Endothelial cell (in vitro differentiated cells): ENCODE measurements at places on chromosomes 12 and 14.
A peak's percentile ranks its signal among the peaks of the same experiment; 100 is the strongest.

DNA sequence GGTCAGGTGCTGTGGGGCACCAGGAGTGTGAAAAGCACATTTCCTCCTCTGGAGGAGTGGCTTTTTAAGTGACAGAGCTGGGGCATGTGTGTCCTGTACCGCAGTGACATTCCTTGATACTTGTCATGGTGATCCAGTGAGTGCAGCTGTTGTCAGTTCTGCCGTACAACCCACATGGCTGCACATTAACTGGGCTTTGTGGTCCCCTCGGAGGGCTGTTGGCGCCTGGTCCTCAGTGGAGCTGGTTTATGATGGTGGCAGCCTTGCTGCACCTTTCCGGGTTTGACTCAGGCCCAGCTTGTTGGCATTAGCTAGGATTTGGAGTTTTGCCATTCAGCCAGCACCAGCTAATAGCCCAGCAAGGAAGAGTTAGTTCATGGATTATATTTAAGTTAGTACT lies 77.0 kb downstream of the SLC25A47 start:
- DNase-seq, result no peak

- peak; percentile 18 for DNase-seq
Observed at GRCh38 chr12:102480406-102480805, at the start of gene IGF1. Gene IGF1 (minus strand): TSS chr12:102480563. CDS start chr12:102480381, 182 bp downstream.

DNA sequence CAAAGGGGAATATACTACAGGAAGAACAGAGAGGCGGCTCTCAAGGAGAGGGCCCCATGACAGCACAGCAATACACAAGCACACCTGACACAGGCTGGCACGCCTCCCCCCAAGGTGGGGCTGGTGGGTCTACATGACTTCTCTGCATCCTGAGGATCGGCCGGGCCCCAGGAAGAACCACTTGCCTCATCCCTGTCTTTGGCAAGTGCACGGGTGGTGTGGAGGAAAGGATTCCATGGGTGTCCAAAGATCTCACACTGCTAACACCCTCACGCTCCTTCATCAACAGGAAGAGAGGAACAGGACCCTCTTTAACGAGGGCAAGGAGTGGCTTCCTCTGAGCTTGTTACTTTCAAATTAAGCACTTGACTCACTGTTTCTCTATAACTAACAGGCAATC lies 7.3 kb downstream of the VAMP1 start:
- no peak for DNase-seq

- no peak for DNase-seq
Observed at GRCh38 chr12:51913071-51914033, 6.0 kb downstream of the ACVRL1 start.

- no peak for DNase-seq
Observed at GRCh38 chr12:95626854-95627253, 75.6 kb upstream of the USP44 start.

GRCh38 chr14:33110737-33111443 lies 172.2 kb downstream of the NPAS3 start:
- DNase-seq, result no peak

DNA sequence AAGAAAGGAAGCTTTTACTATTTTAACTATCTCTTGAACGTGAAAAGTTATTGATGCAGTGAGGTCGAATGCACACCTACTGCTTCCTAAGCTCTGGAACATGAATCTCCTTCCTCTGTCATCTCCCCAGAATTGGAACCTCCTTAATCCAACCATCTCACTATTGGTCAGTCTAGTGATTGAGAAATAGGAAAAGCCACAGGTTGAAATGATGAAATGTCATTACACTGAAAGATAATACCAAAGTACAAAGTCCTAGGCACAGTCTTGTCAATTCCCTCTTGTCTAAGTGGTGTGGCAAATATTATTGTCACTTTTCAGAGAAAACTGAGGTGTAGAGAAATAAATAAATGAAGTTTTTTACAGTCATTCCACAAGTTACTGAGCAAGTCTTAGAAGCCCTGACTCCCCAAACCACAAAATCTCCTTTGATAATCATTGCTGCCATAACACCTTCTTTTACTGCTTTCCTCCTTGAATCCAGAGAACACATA lies 19.5 kb upstream of the HIGD1C start:
- DNase-seq, result no peak

DNA sequence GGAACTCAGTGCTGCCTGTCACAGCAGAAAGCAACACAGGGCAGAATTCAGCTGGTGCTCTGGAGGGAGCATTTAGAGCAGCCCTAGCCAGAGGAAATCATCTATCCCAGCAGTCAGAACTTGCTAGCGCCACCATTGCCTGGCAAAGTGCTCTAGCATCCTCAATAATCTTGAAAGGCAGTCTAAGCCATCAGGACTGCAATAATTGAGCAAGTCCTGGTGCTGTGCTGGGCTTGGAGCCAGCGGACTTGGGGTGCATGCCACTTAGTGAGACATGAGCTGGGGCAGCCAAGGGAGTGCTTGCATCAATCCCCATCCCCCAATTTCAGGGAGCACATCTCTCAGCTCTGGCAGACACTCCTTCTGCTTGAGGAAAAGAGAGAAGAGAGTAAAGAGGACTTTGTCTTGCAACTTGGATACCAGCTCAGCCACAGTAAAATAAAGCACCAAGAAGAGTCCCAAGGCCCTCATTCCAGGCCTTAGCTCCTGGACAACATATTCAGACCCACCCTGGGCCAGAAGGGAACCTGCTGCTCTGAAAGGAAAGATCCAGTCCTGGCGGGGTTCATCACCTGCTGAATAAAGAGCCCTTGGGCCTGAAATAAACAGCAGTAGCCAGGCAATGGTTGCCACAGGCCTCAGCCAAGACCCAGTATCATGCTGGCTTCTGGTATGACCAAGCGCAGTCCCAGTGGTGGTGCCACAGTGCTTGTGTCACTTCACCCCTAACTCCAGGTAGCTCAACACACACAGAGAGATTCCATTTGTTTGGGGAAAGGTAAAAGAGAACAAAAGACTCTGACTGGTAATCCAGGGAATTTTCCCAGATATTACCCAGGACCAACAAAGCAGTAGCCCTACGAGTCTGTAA lies 44.5 kb upstream of the ZDHHC17 start:
- no peak for DNase-seq

DNA sequence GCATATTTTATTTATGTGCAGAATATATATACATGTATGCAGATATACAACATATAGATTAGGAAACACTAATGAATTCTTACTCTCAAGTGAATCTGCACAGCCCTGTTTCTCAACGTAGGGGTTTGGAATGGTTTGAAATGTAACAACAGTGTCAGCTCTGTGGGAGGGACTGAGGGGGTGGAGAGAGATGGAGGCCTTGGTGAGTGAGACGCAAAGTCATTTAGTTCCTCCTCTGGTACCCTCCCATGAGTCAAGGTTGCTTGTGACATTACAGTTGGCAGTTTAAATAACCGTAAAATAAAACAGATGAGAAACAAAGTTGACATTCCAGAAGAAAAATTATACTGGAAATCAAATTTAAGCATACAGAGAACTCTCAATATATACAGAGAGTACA lies 313.0 kb upstream of the PRKD1 start:
- DNase-seq, result no peak

GRCh38 chr12:1660304-1661187 lies 30.3 kb upstream of the ADIPOR2 start:
- no peak for DNase-seq

- no peak for DNase-seq
Observed at GRCh38 chr14:106276326-106277267, 750.2 kb downstream of the TMEM121 start.

- no peak for DNase-seq
Observed at GRCh38 chr14:69443296-69443805, 41.2 kb upstream of the PLEKHD1 start.

DNA sequence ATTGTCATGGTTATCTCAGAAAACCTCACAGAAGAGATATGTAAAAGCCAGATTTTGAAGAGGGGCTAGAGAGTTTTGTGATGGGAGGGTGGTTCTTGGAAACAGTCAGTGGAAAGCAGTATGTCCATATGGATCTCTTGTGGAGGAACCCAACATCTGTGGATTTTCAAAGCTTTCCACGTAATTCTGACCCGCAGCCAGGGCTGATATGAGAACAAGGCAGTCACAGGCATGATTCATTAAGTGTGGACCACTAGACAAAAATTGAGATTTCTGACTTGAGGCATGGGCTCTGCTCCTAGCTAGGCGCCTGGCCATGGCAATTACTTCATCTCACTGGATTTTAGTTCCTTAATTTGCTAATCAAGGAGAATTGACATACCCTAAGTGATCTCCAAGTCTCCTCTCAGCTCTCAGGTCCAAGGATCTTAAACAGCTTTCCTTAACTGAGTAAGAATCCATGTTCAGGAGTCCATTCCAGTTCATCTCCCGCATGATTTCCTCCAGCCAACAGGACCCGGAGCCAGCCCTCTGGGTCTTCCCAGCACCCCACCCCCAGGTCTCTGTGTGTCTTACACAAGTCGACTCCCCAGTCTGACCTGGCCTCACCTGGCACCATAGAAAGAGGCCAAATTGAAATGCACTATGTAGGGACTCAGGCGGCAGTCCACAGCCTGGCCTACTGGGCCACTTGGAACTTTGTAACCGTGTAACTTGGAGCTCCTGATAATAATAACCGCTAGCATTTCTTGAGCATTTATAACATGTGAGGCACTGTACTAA lies 176.3 kb upstream of the PARP11 start:
- DNase-seq, result no peak

DNA sequence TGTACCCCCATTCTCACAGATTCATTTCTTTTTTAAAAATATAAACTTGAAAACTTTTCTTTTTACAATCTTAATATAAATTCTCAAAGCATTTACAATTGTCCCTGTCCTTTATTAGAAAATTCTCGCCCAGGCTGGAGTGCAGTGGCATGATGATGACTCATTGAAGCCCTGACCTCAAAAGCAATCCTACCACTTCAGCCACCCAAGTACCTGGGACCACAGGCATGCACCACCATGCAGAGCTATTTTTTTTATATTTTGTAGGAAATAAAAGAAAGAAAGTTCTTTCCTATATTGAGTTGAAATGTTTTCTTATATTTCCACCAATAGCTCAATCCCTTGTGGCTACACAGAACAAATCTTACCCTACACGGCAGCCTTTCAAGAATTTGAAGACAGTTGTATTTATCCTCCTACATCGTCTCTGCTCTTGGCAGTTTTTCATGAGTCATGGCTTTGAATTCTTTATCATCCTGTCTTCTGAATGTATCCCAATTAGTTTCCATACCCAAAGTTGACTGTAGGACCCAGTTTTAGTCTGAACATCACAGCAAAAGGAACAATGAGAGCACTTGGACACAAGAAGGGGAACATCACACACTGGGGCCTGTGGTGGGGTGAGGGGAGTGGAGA lies 52.4 kb downstream of the SYT1 start:
- no peak for DNase-seq
